Stimulated activated CD4-positive, alpha-beta T cell treated with anti-CD3 and anti-CD28 coated beads, TNF-alpha, amount 100 ng/mL, for 48 hours (primary cell): ENCODE measurements at places on chromosomes 6 and 20.

DNA sequence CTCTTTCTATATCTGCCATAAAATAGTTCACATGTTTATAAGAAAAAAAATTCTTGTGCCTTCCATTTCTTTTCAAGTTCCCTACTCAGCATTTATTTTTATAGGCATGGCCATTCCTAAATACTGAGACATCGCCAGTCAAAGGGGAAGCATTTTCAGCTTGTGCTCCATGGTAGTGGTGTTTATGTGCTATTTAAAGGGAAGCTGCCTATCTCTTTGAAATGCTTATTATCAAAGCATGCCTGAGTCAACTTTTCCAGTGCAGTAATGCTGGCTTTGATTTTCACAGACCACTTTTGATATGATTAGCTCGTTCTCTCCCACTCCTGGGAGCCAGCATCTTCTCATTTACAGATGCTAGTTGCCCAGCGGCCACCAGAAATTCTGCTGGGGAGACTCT is 124.1 kb upstream of the RIN2 start:
- no peak for DNase-seq

- DNase-seq: no peak
Measured at GRCh38 chr6:124961777-124962638, at the start of gene RNF217. RNF217 (plus strand) TSS chr6:124962437; CDS start chr6:124962545, 108 bp downstream.

DNA sequence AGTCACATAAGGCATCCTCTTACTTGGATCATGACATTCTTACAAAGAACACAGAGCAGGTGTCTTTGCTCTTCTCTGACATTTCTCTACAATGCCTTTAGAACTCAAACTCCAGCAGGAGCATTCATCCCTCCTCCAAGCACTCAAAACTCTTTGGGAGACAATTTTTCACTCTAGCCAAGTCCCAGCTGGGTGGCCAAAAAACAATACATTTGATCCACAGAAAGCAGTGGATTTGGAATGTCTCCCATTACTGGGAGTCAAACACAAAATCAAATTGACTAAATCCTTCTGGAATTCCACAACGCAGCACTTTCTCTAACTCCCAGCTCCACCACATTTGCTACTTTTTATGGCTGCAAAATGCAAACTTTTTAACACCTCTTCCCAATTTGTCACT is 108.6 kb upstream of the VGLL2 start:
- no peak for DNase-seq

- no peak for DNase-seq
Measured at GRCh38 chr6:38836585-38836984, 121.5 kb downstream of the DNAH8 start.
